ENCODE measurements at places on chromosomes 13 and 19.

DNA sequence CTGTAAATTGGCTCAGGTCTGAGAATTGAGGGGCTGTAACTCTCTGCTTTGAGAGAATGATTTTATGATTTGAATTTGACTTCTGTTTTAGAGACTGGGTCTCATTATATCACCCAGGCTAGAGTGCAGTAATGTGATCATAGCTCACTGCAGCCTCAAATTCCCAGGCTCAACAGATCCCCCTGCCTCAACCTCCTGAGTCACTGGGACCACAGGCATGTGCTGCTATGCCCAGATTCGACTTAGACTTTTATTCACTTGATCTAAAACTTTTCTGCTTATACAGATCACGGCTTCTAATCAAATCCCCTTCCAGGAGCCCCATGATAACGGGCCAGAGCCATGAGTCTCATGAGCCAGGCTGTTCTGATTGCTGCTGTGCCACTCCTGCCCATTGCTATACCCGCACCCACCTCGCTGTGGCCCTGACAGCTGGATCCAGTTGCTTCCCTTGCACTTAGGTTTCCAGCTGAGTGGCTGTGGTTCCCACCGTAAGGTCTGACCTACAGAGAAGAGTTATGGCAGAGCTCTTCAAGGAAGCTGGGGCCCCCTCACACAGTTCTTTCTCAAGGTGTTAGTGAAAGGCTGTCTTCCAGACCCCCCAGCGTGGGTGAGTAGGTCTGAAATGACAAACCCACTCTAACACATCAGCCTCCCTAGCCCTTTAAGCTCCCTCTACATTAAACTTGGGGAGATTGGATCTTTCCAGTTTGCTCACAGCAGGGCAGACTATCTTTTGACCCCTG, 251.2 kb upstream of the SGCG start:
- DNase-seq = no peak

- no peak for DNase-seq
These were observed 18.8 kb downstream of the SMG9 start for GRCh38 chr19:43735957-43736356.

GRCh38 chr19:18185538-18185937, 7.5 kb upstream of the MPV17L2 start:
- DNase-seq = no peak

DNA sequence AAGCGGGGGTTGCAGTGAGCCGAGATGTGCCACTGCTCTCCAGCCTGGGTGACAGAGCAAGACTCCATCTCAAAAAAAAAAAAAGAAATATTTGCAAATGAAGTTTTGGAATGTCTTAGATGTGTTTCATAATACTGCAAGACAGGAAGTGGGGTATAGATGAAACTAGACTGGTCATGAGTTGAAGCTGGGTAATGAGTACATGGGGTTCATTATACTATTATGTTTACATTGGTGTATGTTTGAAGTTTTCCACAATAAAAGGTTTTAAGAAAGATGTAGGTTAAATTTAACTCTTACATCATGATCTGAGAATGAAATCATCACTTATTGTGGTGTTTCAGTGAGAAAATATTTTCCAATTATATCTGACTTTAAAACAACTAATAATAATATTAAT, 19.0 kb downstream of the FNDC3A start:
- DNase-seq = no peak

GRCh38 chr19:13109361-13110098, 6.9 kb upstream of the LYL1 start:
- DNase-seq = no peak

- DNase-seq = no peak
These were observed 70.1 kb downstream of the RASA3 start for GRCh38 chr13:114062341-114062740.

GRCh38 chr13:98393873-98394272, 183.0 kb downstream of the STK24 start:
- no peak for DNase-seq

DNA sequence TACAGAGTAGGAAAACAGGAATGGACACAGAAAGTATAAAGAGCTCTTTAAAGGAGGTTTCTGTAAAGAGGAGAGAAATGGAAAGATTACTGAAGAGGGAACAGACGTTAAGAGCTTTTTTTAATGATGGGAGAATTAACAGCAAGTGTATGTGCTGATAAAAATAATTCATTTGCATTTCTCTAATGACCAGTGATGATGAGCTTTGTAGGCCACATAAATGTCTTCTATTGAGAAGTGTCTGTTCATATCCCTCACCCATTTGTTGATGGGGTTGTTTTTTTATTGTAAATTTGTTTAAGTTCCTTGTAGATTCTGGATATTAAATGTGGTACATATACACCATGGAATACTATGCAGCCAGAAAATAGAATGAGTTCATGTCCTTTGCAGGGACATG, 40.0 kb downstream of the MYO16 start:
- DNase-seq = no peak

- DNase-seq = no peak
These were observed 55.2 kb downstream of the ATP7B start for GRCh38 chr13:51955816-51956603.

DNA sequence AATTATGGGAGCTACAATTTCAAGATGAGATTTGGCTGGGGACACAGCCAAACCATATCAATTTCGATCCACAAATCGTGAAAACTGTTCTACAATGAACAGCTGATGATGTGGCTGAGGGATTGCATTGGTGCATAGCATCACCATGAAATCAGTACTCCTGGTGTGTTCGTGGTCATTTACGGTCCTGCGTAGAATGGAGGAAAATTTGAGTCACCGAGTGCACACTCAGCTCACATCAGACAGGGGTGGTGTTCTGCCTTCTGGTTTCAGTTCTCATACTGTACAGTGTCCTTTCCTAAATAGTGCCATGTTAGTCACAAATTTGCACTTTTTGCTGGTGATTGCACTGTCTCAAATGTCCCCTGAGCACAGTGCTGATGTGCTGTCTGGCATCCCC, 39.2 kb downstream of the MYH14 start:
- no peak for DNase-seq

DNA sequence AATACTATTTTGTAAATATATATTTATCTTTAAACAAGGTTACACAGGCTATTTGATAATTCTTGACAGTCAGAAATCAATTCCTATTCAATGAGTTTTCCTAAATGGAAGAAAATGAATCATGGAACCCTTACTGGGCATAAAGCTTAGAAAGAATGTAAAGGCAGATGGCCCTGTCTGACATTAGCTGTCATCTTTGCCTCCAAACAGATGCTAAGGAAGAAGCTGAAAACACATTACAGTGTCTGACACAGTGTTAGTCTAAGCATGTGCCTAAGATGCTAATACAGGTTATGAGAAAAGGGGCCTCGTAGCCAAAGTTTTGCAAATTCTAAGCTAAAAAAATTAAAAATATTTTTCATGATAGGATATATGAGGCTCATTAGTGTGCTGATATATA, 112.8 kb downstream of the ITGBL1 start:
- no peak for DNase-seq

GRCh38 chr13:30341815-30342570, 34.6 kb upstream of the KATNAL1 start:
- no peak for DNase-seq

DNA sequence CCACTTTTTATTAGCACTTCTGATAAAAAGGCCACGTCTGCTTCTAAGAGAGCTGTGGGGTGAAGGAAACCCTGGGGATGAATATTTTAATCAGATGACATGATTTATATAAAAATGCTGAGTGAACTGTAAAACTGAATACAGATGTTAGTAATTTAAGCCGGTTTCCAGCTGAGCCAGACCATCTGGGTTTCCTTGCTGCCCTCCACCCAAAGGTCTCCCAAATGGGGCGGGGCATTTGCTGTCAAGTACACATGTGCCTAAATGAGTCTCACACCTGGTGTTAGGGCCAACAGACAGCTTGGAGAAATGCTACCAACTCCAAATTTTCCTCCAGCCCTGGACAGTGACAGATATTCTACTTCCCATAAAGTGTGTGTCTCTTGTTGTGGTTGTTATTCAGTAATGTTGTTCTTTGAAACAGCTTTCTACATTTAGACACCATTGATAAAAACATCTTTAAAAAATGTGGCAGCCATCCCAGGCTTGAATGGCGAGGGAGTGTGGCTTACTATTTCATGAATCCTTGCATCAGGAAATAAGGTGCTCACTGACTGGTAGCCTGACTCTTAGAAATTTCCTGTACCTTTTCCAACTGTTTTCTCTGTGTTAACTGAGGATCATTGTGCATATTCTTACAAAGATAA, 350.4 kb downstream of the MTUS2 start:
- DNase-seq = no peak

- no peak for DNase-seq
These were observed 53.2 kb downstream of the GPR12 start for GRCh38 chr13:26707122-26708006.

DNA sequence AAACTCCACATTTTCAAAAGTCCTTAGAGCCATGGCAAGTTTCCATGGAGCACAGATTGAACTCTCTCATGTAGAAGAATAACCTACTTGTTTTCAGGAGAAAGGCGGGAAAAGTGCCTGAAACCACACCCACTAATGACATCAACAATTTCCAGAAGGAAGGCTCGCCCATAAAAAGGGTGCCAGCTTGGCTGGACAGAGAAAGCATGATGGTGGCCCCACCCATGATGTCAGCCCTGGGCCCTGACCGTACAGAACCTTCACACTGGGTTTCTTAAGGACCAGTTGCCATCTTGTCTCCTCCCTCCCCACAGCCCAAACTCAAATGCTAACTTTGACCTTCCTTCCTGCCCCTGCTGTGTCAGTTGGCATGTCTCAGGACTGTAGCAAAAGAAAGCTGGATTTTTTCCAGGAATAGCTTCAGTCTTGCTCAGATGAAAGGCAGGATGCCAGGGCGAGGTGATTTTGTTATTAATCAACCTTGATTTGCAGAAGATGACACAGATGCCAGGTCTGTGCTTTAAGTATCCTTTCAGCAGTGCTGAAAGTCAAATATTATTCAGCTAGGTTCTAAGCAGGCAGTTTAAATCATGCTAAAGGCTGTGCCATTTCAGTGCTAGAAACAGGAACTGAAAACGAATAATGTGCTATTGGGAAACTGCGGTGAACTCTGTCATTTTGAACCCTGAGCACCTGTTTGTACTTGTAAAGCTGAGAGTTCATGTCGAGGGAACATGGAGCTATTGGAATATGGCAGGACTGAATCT, 89.5 kb upstream of the RFC3 start:
- no peak for DNase-seq

DNA sequence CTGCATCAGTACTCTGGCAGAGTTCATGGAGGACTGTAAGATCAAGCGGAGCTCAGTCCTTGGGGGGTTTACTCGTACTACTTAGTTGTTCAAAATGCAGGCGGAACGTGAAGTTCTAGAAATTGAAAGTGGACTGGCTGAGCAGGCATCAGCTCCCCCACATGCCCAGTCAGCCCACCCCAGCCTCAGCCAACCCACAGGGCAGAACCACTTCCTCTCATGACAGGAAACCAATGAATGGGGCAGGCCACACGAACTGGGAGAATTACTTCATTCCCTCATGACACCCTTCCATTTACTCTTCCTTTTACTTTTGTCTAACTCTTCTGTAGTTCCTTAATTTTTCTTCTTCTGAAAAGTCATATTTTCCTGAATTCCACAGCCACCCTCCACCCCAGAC, 71.9 kb downstream of the FLT1 start:
- DNase-seq = peak; percentile 11

- no peak for DNase-seq
These were observed 10.9 kb upstream of the CBY2 start for GRCh38 chr13:45691251-45691650.

DNA sequence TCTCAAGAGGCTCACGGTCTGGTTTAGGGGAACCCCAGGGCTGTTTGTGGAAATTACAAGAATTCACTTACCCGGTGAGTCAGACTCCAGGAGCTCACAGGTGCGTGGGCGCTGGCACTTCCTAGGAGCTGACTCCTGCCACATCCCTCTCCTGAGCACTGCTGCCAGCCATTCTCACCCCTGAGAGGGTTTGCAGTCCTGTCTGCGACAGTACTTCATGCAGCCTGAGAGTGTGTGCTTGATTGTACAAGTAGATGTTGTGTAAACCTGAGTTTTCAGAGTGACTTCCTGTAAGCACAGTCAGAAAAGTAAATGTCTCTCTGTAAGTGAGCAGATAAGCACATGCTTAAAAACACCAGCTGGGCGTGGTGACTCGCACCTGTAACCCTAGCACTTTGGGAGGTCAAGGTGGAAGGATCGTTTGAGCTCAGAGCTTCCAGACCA, 8.1 kb downstream of the MRPL4 start:
- no peak for DNase-seq

GRCh38 chr19:42003506-42004294, 9.7 kb upstream of the ATP1A3 start:
- DNase-seq = no peak

GRCh38 chr19:36686365-36687213, 823 bp upstream of the ZNF567 start:
- no peak for DNase-seq

DNA sequence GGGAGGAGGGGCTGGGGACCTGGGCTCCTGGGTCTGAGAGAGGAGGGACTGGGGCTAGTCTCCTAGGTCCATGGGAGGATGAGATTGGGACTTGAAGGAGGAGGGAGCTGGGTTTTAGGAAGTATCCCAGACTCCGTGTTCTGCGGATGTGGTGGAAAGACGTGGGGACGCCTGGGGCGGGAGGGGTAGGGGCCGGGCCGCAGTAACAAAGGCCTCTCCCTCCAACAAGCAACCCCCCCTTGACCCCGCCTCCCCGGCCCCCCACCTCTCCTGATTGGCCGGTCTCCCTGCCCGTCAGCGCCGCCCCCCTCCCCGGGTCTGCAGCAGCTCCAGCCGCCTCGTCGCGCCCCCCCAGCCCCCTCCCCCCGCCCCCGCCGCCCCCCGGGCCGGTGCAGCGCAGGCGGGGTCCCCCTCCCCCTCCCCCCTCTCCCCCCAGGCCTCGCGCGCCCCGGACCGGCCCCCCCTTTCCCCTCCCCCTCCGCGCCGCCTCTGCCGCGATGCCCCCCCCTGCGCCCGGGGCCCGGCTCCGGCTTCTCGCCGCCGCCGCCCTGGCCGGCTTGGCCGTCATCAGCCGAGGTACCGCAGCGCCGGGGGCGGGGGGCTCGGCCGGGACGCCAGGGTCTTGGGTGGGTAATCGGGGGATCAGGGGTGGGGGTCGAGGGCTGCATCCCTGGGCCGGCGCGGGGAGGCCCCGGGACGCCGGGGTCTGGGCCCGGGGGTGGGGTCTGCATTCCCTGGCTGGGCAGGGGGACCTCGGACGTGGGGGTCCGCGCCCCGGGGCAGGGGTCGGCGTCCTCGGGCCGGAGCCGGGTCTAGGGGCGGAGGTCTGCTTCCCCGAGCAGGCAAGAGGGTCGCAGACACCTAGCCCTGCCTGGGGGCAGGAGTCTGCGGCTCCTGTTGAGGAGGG, at the start of gene IGLON5:
Gene IGLON5 (plus strand): TSS at position 294 of the 907 bp plus-strand sequence. CDS start 204 bp downstream, at position 498.
- DNase-seq = no peak

GRCh38 chr19:17557466-17557865, 2.0 kb downstream of the COLGALT1 start:
- DNase-seq = no peak

GRCh38 chr13:49476529-49476928, 19.2 kb upstream of the PHF11 start:
- no peak for DNase-seq

- no peak for DNase-seq
These were observed 43.0 kb upstream of the C13orf42 start for GRCh38 chr13:51154029-51154555.
